A172 (cell line): ENCODE measurements at places on chromosomes 11 and 22. TPM values are rescaled to one million over a fixed set of nuclear protein-coding genes. Genes with fewer than 3 reads are reported as not detected.
A peak's percentile ranks its signal among the peaks of the same experiment; 100 is the strongest.

- no peak for DNase-seq
These were observed 58.3 kb downstream of the CYTH4 start for GRCh38 chr22:37340331-37341262.

GRCh38 chr11:65516135-65516968, 8.5 kb upstream of the SCYL1 start:
- no peak for DNase-seq

GRCh38 chr11:120940160-120940848, 83.6 kb upstream of the TBCEL start:
- DNase-seq: no peak

DNA sequence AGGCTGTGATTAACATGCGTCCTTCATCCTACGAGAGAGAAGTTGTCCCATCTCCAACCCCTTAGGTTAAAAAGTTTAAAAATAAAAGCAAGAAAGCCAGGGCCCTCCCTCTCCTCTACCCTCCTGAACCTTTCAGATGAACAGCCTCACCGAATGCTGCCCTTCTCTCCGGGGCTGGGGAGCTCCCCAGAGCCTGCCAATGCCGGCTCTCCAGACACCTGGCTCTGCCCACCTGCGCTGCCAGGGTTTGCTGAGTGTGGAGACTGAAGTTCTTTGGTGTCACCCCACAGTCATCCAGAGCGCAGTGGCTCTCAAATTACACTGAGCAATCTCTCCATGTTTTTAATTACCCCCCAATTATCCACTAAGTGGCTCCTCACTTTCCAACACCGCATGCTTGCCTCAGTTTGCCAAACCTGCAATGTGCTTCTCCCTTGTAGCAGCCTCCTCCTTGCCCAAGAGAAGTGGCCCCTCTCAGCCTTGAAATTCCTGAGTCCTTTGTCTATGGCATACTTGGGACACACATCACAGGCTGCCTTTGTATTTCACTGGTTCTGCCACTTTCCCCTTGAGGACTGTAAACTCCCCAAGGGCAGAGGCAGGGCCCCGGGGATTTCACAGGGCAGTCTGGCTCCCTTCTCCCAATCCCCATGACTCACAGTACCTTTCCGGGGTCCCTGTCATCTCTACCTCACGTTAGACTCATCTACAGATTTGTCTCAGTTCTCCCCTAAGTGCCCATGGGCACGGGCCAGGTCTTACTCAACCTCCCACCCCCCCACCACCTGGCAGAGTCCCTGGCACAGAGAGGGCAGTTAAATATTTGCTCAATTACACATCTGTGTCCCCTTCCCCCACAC, 2.0 kb downstream of the MYH9 start:
- peak; percentile 53 for DNase-seq

Gene OR51I2
- not detected in 2 replicates for total RNA-seq

Gene ALDH3B1
- 54.0 and 64.8 TPM in 2 replicates for total RNA-seq
